Spinal cord (tissue), 10 donors: ENCODE measurements at places on chromosomes 12 and 14. TPM values are rescaled to one million over a fixed set of nuclear protein-coding genes. Genes with fewer than 3 reads are reported as not detected.
A peak's percentile ranks its signal among the peaks of the same experiment; 100 is the strongest.

GRCh38 chr14:104913435-104913834 lies 11.2 kb upstream of the PLD4 start:
- no peaks in the 10 kb centered on the region for H3K36me3 ChIP-seq
- no peak for DNase-seq
- no peaks in the 10 kb centered on the region for H3K4me1 ChIP-seq
- H3K4me3 ChIP-seq, result no peak overlapping the region
- H3K27ac ChIP-seq, result no peak overlapping the region

DNA sequence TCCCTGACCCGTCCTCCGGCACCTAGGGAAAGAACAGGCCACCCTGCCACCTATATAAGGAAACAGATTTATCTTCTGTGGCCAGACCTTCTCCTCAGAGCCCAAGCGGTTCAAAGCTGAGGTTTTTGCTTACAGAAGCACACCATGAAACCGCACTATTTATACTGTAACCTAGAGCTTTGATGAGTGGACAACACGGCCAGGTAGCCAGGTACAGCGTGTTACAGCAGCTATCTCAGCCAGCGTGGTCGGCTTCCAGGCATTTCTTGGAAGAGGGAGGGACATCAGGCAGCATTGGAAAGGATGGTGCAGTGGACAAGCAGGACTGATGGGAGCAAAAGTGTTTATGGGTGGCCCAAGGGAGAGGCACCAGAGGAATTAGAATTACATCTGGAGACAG lies 34.4 kb downstream of the TTC7B start:
- H3K36me3 ChIP-seq, result peaks cover 65% of the 10 kb centered on the region
- no peaks in the 10 kb centered on the region for H3K27me3 ChIP-seq
- no peak overlapping the region for H3K27ac ChIP-seq
- peaks cover 28% of the 10 kb centered on the region for H3K4me1 ChIP-seq
- DNase-seq, result no peak

GRCh38 chr12:120941846-120942405 lies 36.4 kb upstream of the HNF1A start:
- no peaks in the 10 kb centered on the region for H3K27me3 ChIP-seq
- H3K4me3 ChIP-seq, result no peak overlapping the region
- no peak for DNase-seq
- H3K27ac ChIP-seq, result no peak overlapping the region

- no peak overlapping the region for H3K4me3 ChIP-seq
- no peaks in the 10 kb centered on the region for H3K4me1 ChIP-seq
- no peak for DNase-seq
- peaks cover 53% of the 10 kb centered on the region for H3K36me3 ChIP-seq
Observed at GRCh38 chr12:123187637-123188036, 36.7 kb upstream of the PITPNM2 start.

GRCh38 chr12:116759783-116760621 lies 21.9 kb downstream of the RNFT2 start:
- H3K36me3 ChIP-seq, result peaks cover 24% of the 10 kb centered on the region
- DNase-seq, result no peak
- H3K4me3 ChIP-seq, result no peak overlapping the region
- no peaks in the 10 kb centered on the region for H3K27me3 ChIP-seq
- no peak overlapping the region for H3K27ac ChIP-seq

DNA sequence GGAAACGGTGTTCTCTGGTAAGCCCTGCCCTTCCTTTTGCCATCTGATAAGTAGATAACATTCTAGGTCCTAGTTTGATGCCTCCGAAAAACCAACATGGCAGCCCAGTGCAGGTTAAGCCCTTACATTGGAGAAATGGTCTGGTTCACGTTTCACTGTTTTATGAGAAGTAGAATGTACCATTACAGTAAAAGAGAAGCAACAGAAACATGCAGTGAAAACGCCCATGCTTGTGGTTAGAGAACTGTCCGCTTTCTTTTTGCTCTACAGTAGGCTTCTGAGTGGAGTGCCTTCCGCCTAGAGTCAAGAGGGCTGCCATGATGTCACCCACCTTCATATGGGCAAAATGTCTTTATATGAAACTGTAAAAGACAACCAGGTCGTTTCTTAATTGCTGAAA lies 190.4 kb upstream of the BCL2L14 start:
- no peak for DNase-seq
- H3K36me3 ChIP-seq, result no peaks in the 10 kb centered on the region
- no peak overlapping the region for H3K27ac ChIP-seq
- peaks cover 8% of the 10 kb centered on the region for H3K4me1 ChIP-seq

DNA sequence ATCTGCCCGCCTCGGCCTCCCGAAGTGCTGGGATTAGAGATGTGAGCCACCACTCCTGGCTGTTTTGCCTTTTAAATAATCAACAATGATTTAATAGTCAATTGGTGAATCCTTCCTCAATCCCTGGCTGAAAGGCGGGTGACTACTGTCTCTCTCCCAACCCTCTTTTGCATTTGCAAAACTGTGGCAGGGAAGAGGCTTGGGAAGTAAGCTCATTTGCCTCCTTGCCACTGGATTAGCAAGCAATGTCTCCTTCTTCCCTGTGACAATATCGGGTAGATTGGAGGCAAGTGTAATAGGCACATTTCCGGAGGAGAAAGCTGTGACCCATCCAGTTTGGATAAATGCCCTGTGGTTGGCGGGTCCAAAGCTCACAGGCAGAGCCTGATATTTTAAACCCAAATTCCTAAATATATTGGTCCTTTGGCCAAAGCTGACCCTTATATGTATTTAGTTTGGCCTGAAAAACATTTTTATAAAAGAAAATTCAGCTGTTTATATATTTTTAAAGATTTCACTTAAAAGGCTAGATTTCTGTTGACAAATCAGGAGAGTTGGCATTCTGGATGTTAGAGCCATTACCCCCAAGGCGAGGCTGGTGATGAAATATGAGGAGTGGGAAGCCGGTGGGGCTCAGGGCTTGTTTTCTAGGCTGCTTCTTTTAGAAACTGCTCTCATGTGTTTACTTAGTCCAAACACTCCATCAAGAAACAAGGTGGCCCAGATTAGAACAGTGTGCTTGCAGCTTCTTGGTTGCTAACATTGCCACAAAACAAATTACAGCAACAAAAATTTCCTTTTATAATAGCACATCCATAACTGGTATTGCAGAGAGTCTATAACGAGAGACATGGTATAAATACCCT lies 646.9 kb upstream of the TMEM132C start:
- H3K27ac ChIP-seq, result no peak overlapping the region
- no peak overlapping the region for H3K4me3 ChIP-seq
- H3K4me1 ChIP-seq, result peaks cover 6% of the 10 kb centered on the region
- no peaks in the 10 kb centered on the region for H3K27me3 ChIP-seq
- H3K36me3 ChIP-seq, result no peaks in the 10 kb centered on the region

DNA sequence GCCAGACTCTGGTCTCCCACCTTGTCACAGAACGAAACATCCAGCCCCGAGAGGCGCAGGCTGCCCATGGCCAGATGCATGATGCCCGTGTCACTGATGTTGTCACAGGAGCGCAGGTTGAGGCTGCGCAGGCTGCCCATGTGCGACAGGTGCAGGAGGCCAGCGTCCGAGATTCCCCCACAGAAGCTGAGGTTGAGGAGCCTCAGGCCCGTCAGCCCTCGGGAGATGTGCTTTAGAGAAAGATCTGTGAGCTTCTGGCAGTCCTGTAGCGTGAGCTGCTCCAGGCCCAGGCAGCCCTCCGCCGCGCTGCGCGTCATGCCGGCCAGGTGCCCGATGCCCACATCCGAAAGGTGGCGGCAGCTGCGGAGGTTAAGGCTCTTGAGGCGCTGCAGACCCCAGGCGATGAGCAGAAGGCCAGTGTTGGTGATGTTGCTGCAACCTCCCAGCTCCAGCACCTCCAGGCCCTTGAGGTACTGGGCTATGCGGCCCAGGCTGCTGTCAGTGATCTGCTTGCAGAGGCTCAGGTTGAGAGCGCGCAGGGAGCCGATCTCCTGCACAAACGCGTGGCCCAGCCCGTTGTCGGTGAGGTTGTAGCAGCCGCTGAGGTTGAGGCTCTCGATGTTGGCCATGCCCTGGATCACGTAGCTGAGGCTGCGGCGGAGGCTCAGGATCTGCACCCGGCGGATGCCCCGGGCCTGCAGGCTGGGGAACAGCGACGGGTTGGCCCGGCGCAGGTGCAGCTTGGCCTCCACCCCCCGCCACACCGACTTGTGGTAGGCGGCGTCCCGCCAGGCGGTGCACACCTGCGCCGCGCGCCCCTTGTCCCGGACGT lies 991 bp downstream of the FBXL14 start:
- peaks cover 30% of the 10 kb centered on the region for H3K4me1 ChIP-seq
- H3K36me3 ChIP-seq, result peaks cover 13% of the 10 kb centered on the region
- H3K27ac ChIP-seq, result peak overlapping the region; percentile 89

- H3K36me3 ChIP-seq, result no peaks in the 10 kb centered on the region
- no peak for DNase-seq
- no peak overlapping the region for H3K27ac ChIP-seq
- H3K4me3 ChIP-seq, result no peak overlapping the region
- no peaks in the 10 kb centered on the region for H3K27me3 ChIP-seq
- no peaks in the 10 kb centered on the region for H3K4me1 ChIP-seq
Observed at GRCh38 chr12:58453306-58453705, 467.0 kb downstream of the LRIG3 start.

DNA sequence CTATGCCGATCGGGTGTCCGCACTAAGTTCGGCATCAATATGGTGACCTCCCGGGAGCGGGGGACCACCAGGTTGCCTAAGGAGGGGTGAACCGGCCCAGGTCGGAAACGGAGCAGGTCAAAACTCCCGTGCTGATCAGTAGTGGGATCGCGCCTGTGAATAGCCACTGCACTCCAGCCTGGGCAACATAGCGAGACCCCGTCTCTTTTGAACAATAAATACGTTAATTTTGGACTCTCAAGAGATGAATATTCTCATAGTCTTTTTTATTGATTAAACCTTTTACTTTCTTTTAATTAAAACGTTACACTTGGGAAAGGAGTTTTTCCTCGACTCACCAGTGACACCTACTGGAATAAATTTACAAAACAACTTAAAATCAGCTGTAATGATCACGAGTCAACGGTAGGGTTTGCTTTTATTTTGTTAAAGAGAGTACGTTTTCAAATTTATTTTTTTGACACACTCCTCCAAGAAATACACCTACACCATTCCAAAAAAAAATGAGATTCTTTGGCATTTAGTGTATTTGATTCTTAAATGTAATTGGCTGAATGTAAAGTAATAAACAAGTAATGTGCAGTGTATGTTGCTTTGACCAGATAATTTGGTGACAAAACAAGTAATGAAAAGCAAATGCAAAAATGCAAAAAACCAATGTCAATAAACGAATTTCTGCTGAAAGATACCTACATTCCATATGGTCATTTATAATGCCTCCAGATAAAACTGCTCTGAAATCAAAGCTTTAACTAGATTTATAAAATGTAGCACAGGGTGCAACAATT lies 687 bp upstream of the RPS29 start:
- no peaks in the 10 kb centered on the region for H3K27me3 ChIP-seq
- peaks cover 20% of the 10 kb centered on the region for H3K4me1 ChIP-seq
- DNase-seq, result peak; percentile 59
- peaks cover 17% of the 10 kb centered on the region for H3K36me3 ChIP-seq
- peak overlapping the region; percentile 91 for H3K27ac ChIP-seq

- no peak overlapping the region for H3K27ac ChIP-seq
- H3K36me3 ChIP-seq, result peaks cover 53% of the 10 kb centered on the region
Observed at GRCh38 chr12:4288296-4289131, 15.0 kb downstream of the CCND2 start.

GRCh38 chr12:121712190-121712460 lies 427 bp upstream of the TMEM120B start:
- H3K4me1 ChIP-seq, result peaks cover 21% of the 10 kb centered on the region
- peak overlapping the region; percentile 84 for H3K27ac ChIP-seq
- DNase-seq, result peak; percentile 73
- no peaks in the 10 kb centered on the region for H3K27me3 ChIP-seq
- H3K4me3 ChIP-seq, result peak overlapping the region; percentile 78

- no peak overlapping the region for H3K4me3 ChIP-seq
- DNase-seq, result no peak
- no peaks in the 10 kb centered on the region for H3K36me3 ChIP-seq
- H3K27ac ChIP-seq, result no peak overlapping the region
- H3K4me1 ChIP-seq, result peaks cover 23% of the 10 kb centered on the region
- H3K27me3 ChIP-seq, result no peaks in the 10 kb centered on the region
Observed at GRCh38 chr12:47825173-47825639, 5.5 kb upstream of the HDAC7 start.

DNA sequence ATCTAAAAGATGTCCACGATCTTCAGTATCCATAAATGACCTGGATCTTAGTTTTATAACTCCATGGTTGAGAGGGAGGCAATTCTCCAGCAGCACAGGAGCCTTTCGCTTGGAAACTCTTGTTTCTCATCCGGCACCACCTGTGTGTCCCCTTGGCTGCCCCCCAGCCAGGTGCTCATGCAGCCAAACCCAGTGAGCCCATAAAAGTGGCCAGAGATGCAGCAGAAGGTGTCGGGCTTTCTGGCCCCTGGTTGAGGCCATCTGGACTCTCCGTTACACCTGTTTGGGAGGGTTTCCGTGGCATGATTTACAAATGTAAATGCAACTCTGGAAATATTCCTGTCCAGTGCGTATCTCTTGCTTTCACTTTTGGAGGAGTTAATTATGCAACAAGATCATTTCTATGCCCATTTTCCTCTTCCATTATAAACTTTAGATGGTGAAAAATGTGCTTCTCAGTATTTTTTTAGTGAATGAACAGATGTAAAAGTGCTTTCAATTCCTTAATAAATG lies 291.1 kb downstream of the DIO2 start:
- no peak overlapping the region for H3K27ac ChIP-seq
- H3K36me3 ChIP-seq, result no peaks in the 10 kb centered on the region
- H3K4me3 ChIP-seq, result no peak overlapping the region
- no peaks in the 10 kb centered on the region for H3K27me3 ChIP-seq

- no peak for DNase-seq
- no peaks in the 10 kb centered on the region for H3K27me3 ChIP-seq
- H3K4me1 ChIP-seq, result no peaks in the 10 kb centered on the region
- no peak overlapping the region for H3K4me3 ChIP-seq
- H3K36me3 ChIP-seq, result no peaks in the 10 kb centered on the region
Observed at GRCh38 chr12:62128175-62128975, 131.8 kb upstream of the USP15 start.

DNA sequence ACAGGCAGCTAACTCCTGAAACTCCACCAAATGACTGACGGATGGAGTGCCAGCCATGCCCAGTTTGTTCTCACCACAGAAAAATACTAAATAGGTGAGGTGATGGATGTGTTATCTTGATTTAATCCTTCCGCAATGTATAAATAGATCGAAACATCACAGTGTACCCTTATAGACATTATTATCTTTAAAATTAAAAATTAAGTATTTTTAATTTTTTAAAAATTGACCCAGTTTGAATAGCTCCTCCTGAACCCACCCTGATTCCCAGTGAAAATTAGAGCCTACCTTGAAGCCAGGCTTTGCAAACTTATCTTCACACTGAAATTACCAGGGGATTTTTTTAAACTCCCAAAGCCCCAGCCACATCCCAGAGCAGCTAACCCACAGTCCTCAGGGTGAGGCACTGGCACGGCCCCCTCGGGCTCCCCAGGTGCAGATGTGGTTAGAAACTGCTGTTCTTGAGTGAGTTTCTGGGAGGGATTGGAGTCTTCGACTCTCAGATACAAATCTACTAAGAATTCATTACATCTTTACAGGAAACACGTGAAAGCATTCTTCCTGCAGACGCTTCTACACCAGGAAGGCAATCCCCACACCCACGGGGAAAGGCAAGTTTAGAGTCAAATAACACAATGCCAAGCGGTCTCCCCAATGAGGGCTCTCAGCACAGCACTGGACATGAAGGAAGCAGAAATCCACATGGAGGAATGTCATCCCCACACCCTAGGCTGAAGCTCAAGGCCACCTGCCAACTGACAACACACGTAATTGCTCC lies 126.4 kb downstream of the RIMBP2 start:
- H3K27ac ChIP-seq, result no peak overlapping the region
- peaks cover 20% of the 10 kb centered on the region for H3K4me1 ChIP-seq
- no peaks in the 10 kb centered on the region for H3K27me3 ChIP-seq
- no peaks in the 10 kb centered on the region for H3K36me3 ChIP-seq
- H3K4me3 ChIP-seq, result no peak overlapping the region
- no peak for DNase-seq

The KRT78 gene
- polyA plus RNA-seq, result not detected

The NDRG2 gene
- 763 TPM for polyA plus RNA-seq

The PAPLN gene
- polyA plus RNA-seq, result 5.1 TPM

The CLEC7A gene
- polyA plus RNA-seq, result 4.4 TPM

The SLC7A7 gene
- 11.5 TPM for polyA plus RNA-seq

The LRTM2 gene
- polyA plus RNA-seq, result 9.6 TPM
